Thoracic aorta (tissue), 2 donors: ENCODE measurements at places on chromosomes 13 and 19.

DNA sequence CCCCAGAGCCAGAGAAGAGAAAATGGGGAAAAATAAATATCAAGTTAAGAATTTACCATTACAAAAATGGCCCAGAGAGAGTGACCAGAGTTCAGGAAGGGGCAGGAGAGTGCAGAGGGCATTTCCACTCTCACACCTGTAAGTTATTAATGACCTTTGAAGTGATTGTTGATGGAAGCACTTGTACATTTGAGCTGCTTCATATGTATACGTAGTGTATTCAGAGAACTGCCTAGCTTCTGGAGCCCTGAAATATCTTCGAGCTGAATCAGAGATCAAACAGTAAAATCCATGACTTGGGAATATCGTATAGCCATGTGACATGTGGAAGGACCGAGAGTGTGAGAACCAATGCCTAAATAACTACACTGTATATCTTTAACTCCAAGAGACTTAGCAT, 49.2 kb upstream of the PCCA start:
- DNase-seq = no peak
- no peak overlapping the region for H3K27ac ChIP-seq
- no peaks in the 10 kb centered on the region for H3K36me3 ChIP-seq
- H3K27me3 ChIP-seq = no peaks in the 10 kb centered on the region
- H3K4me1 ChIP-seq = no peaks in the 10 kb centered on the region

- no peaks in the 10 kb centered on the region for H3K27me3 ChIP-seq
- DNase-seq = no peak
- H3K4me3 ChIP-seq = no peak overlapping the region
- H3K27ac ChIP-seq = no peak overlapping the region
- no peaks in the 10 kb centered on the region for H3K4me1 ChIP-seq
- H3K36me3 ChIP-seq = no peaks in the 10 kb centered on the region
These were observed 60.1 kb downstream of the HSPH1 start for GRCh38 chr13:31101472-31102170.

GRCh38 chr19:14768001-14768400, 10.4 kb downstream of the ADGRE2 start:
- no peak for DNase-seq
- no peak overlapping the region for H3K4me3 ChIP-seq

DNA sequence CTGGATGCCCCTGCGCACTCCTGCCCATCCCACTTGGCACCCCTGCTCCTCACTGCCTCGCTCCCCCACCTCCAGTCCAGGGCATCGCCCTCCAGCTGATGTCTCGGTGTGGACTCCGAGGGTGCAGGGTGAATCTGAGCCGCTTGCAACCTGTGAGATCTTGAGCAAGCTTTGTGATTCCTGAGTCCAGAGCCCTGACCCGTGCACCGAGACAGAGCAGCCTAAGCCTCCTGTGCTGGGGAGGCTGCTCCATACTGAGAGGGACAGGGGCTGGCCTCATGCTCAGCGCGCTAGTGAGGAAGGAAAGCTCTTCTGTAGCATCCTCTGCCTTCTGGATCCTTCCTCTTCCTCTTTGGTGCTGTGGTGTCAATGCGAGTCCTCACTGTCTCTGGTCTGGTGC, 116.0 kb downstream of the TEX29 start:
- no peak for DNase-seq
- H3K27me3 ChIP-seq = no peaks in the 10 kb centered on the region
- no peaks in the 10 kb centered on the region for H3K4me1 ChIP-seq
- H3K36me3 ChIP-seq = no peaks in the 10 kb centered on the region
- no peak overlapping the region for H3K4me3 ChIP-seq
